Non-pigmented ciliary epithelial cell (primary cell): ENCODE measurements at places on chromosomes 2 and 18.

DNA sequence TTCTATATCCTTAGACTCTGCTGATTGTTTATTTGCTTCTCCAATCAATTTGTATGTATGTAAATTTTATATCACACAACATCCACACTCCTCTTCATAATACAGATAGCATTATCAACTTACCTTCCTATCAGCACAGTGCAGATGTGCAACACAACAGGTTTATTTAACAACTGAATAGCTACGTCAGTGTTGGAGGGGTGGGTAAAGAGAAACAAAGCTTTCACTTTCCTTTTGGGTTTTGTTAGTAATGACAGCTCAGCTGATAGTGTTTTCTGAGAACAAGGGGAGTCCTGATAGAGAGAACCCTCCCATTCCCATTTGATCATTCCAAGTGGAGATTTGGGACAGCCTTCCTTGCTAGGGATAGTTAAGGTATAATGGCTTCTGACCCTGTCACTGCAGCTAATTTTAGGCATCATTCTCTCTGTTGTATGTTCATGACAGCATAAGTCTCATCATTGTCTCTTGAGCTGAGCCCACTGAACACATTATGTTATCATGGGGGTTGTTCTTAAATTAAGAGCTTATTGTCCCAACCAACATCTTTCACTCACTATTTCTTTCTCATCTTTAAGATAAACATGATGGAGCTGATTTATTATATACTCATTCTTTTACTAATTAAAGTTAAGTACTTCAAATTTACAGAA lies 227.7 kb downstream of the GPD2 start:
- DNase-seq, result no peak

GRCh38 chr18:76491776-76492668 lies 3.0 kb downstream of the ZNF516 start:
- no peak for DNase-seq

GRCh38 chr2:1585635-1586034 lies 158.7 kb downstream of the PXDN start:
- no peak for DNase-seq

DNA sequence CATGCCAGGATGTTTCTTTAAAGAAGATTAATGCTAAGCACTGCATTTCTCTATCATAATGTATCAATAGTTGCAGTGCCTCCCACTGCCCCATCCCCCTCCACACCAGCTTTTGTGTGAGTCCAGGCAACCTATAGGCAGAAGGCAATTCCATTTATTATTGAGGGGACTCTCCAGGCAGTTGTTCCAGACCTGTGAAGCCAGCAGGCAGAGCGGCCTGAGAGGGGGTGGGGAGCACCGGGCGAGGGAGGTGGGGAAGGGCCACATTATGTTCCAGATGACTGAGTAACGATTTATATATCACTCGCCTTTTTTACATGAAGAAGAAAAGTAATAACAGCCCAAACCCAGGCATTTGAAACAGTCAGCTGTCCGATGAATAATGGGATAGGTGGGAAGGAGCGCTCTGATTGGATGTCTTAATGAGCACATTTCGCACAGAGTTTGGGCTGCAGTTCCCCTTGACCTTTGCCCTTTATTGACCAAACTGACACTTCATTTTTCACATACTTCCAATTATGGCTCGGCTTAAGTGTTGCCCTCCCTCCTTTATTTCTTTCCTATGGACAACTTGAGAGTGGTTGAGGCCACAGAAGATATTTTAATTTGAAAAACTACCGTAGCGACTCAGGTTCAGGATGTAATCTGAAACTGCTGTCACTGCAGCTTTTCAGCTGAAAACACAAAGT lies 34.4 kb downstream of the MEIS1 start:
- DNase-seq, result no peak

GRCh38 chr18:50441501-50441900 lies 66.7 kb downstream of the SKA1 start:
- no peak for DNase-seq
